ENCODE measurements at places on chromosomes 5 and 9. TPM values are rescaled to one million over a fixed set of nuclear protein-coding genes. Genes with fewer than 3 reads are reported as not detected.

DNA sequence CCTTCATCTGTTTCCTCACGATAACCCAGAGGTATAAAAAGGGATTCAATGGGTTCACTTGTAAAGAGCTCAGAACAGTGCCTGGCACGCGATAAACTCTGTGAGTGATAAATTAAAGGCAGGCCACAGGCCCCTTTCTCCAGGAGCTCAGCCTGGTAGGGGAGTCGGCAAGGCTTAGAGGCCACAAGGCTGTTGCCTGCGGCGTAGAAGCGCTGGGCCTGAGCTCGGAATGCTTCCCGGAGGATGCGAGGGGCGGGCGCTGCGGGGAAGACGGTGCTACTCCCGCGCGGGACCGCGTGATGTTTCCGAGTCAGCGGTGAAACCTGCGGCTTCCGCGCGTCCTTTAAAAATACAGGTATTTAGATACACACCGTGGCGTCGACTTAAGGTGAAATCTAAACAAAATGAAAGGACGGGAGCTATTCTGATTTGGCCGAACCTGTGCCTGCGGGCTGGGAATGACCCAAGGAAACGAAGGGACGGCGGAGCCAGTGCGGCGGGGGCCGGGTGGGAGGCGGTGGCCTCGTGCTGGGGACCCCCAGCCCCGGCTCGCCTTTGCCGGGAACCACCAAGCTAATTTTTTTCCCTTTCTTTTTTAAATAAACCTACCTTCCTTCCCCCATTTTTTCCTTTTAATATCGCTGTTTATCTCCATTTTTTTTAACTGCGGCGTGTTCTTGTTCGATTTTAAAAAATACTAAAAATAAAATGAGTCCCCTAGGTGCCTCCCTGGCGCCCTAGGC is 6.2 kb downstream of the NKX2-5 start:
- no peak for DNase-seq
- no peaks in the 10 kb centered on the region for H3K36me3 ChIP-seq

DNA sequence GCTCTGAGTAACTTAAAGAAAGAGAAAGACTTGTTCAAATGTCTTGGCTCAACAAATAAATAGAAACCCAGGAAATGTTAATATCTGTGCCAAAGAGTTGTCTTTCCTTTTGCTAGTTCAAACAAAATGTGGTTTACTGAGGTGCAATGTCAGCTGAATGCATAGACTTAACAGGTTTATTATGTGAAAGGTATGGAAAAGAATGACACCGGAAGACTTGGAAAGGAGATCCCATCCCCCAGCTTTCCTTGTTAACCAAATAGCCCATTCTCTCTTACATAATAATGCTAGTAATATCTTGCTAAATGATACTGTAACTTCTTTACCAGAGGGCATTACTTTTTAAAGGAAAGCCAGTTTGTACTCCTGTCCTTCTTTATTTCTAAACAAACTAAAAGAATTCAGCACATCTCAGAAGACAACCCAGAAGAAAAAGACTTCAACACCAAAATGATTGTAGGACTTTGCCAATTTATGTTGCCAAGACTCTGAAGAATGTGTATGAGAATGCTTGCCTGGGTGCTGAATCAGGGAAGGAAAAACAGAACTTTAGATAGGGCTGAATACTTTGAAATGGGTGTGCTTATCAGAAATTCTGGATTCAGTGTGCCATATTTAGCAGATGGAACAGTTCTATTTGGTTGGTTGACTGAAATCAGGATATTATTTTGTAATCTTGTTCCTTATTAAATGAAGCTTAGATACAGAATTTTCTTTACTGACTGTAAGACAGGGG is 344.1 kb downstream of the TMEM38B start:
- H3K27me3 ChIP-seq: no peaks in the 10 kb centered on the region
- H3K4me1 ChIP-seq: peaks cover 3% of the 10 kb centered on the region
- no peaks in the 10 kb centered on the region for H3K36me3 ChIP-seq
- H3K27ac ChIP-seq: no peak overlapping the region

CAMLG gene
- 34.2 TPM for total RNA-seq

DNA sequence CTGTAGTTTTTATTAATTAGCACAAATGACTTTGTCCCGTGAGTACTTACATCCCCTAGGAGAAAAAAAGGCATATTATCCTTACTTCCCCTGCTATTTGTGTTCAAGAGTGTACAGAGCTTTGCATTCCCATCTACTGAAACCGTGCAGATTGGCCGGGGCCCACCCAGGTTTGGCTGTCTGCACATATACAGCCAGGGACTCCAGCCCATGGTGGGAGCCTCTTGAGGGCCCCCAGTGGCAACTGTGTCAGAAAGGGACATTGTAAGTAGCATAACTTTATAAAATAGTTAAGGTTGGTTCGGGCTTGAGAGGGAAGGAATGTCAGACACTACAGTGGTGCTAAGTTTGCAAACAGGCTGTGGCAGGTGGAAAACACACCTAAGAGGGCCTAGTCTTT is 24.7 kb downstream of the PHF2 start:
- H3K36me3 ChIP-seq: no peaks in the 10 kb centered on the region
- no peak overlapping the region for H3K4me3 ChIP-seq
- H3K4me1 ChIP-seq: peaks cover 33% of the 10 kb centered on the region
- H3K27me3 ChIP-seq: no peaks in the 10 kb centered on the region

GRCh38 chr5:109748546-109748945 is 58.8 kb downstream of the MAN2A1 start:
- H3K27me3 ChIP-seq: no peaks in the 10 kb centered on the region
- peaks cover 22% of the 10 kb centered on the region for H3K36me3 ChIP-seq
- H3K4me1 ChIP-seq: no peaks in the 10 kb centered on the region
- no peak for DNase-seq
- H3K4me3 ChIP-seq: no peak overlapping the region

DNA sequence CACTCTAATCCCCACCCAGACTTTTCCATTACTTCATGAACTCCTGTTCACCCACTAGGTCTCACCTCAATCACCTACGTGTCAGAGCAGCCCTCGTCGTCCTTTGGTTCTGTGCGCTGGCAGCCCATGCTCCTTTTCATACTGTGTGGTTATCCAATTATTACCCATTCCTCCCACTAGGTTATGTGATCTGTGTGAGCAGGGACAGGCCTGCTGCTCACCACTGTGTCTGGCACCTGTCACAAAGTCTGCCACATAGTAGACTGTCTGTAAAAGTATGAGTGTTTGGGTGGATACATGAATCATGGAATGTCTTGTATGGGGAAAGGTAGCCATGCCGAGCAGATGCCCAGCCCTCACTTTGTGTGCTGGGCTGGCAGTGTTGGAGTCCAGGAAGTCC is 12.1 kb upstream of the SMAD5 start:
- peaks cover 3% of the 10 kb centered on the region for H3K4me1 ChIP-seq
- DNase-seq: no peak
- H3K27ac ChIP-seq: no peak overlapping the region
- peaks cover 1% of the 10 kb centered on the region for H3K27me3 ChIP-seq

GRCh38 chr5:72453246-72453775 is 53.9 kb downstream of the ZNF366 start:
- no peak overlapping the region for H3K4me3 ChIP-seq
- H3K27me3 ChIP-seq: no peaks in the 10 kb centered on the region
- H3K36me3 ChIP-seq: no peaks in the 10 kb centered on the region
- no peak for DNase-seq
- H3K27ac ChIP-seq: peak overlapping the region; percentile 4

DNA sequence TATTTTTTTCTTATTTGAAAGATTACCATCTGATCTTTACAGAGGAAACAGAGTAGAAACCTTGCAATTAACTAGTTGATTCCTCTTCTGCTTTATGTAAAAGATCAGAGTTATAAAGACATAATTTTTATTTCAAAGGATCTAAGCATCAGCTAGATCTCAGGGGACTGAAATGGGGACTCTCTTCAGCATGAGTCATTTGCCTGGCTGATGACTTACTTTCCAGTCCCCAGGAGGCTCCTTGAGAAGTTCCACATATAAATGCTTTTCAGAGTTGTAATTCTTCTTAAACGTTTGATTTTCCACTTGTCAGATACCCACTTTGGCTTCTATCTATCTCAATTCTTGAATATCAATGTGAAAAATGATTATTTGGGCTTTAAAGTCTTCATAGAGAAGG is 389.4 kb downstream of the RAB3C start:
- DNase-seq: no peak
- H3K36me3 ChIP-seq: peaks cover 33% of the 10 kb centered on the region
- no peak overlapping the region for H3K27ac ChIP-seq
- H3K4me1 ChIP-seq: no peaks in the 10 kb centered on the region
- no peaks in the 10 kb centered on the region for H3K27me3 ChIP-seq

GRCh38 chr5:61331407-61332357 is at the start of gene ZSWIM6:
Gene ZSWIM6 (plus strand): TSS chr5:61332258. CDS start chr5:61332273, 15 bp downstream.
- peaks cover 59% of the 10 kb centered on the region for H3K27me3 ChIP-seq
- peak within 1 kb of the TSS; percentile 88 for H3K27ac ChIP-seq
- peaks cover 18% of the 10 kb centered on the region for H3K4me1 ChIP-seq
- no peaks in the 10 kb centered on the region for H3K36me3 ChIP-seq

Measured in thymus (tissue), 14 donors.